Activated T-cell treated with anti-CD3 and anti-CD28 coated beads, Interleukin-2, amount 50 U/mL, for 24 hours (primary cell): ENCODE measurements at places on chromosomes 16 and 17.

GRCh38 chr17:40532520-40533253, 31.3 kb upstream of the TNS4 start:
- H3K4me3 ChIP-seq: peak overlapping the region; percentile 74
- peaks cover 3% of the 10 kb centered on the region for H3K36me3 ChIP-seq
- peak; percentile 30 for DNase-seq
- no peaks in the 10 kb centered on the region for H3K27me3 ChIP-seq
- H3K4me1 ChIP-seq: peaks cover 90% of the 10 kb centered on the region

GRCh38 chr17:44844390-44844830, 3.3 kb upstream of the HIGD1B start:
- DNase-seq: no peak
- no peaks in the 10 kb centered on the region for H3K27me3 ChIP-seq
- H3K4me1 ChIP-seq: peaks cover 6% of the 10 kb centered on the region
- H3K27ac ChIP-seq: no peak overlapping the region
- H3K36me3 ChIP-seq: peaks cover 13% of the 10 kb centered on the region

DNA sequence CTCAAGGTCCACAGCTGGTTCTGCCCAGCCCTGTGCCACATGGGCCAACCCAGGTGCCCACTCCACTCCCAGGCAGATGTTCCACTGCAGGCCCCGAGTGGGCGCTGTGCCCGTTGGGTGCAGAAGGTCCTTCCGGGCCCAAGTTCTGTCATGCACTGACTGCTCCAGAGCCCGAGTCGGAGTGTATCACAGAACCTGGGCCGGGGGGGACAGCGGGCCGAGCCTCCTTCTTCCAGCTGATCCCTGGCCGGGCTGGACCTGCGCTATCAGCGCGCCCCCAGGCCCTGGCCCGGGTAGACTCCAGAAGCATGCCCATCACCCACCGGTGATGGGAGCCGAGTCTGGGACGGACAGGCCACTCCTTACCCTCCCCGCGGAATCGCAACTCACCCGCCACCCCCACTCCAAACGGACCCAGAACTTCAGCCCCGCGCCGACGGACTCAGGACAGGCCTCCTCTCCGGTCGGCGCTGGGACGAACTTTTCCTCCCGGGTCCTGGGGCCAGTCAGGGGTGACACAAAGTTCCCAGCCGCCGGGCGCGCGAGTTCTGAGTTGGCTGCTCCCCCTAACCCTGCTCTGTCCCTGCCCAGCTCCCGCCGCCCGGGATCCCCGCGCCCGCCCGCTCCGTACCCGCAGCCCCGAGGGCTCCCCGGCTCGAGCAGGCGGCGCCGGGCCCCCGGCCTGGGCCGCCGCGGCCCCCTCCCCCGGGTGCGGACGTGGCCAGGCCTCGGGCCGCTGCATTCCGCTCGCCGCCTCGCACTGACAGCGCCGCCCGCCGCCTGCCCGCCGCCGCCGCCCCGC, at the start of gene COPZ2:
TSS of gene COPZ2 (minus strand) at position 762 of the 802 bp plus-strand sequence. CDS start at position 742, 20 bp downstream.
- peak; percentile 75 for DNase-seq
- H3K27me3 ChIP-seq: peaks cover 50% of the 10 kb centered on the region
- peak within 1 kb of the TSS; percentile 74 for H3K27ac ChIP-seq
- no peaks in the 10 kb centered on the region for H3K36me3 ChIP-seq

DNA sequence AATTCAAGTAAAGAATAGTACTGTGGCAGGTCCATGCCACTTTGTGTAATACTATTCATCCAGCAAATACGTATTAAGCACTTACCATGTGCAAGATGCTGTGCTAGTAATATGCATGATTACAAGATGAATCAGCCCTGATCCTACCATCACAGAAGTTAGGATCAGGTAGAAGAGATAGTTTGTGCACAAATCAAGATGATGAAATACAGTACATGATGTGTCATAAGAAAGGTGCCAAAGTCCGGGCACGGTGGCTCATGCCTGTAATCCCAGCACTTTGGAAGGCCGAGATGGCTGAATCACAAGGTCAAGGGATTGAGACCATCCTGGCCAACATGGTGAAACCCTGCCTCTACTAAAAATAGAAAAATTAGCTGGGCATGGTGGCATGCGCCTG, 10.9 kb downstream of the COG4 start:
- DNase-seq: no peak
- H3K36me3 ChIP-seq: peaks cover 75% of the 10 kb centered on the region
- no peak overlapping the region for H3K27ac ChIP-seq

DNA sequence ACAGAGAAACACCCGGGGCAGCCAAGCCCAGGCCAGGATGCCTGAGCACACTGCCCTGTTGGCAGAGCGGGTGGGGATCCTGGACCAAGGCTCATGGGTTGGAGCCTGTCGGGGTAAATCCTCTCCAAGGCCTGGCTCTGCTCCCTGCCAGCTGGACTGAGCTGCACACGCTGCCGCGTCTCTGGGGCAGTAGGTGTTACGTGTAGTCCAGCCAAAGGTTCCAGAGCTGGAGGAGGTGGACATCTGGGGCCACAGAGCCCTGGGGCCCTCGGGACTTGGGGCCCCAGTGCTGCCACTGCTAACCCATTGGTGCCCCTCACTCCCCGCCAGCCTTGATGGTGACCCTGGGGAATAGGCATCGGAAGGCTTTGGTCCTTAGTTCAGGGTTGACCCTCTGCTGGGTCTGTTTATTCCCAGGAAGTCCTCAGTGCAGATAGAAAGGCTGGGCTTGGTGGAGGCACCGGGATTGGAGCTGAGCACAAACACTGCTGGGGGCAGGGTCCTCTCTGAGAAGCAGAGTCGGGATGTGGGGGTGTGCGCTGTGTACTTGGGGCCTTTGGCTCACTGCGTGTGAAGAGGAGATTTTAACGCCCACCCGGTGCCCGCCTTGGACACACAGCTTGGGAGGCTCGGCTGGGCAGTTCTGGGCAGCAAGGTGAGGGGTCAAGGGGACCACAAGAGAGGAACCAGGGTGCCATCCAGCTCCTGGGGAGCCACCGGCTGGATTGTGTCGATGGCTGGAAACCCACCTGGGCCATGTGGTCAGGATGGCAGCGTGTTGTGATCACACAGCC, 16.3 kb upstream of the CBX4 start:
- no peak overlapping the region for H3K4me3 ChIP-seq
- no peaks in the 10 kb centered on the region for H3K36me3 ChIP-seq
- no peak for DNase-seq
- no peak overlapping the region for H3K27ac ChIP-seq
- H3K4me1 ChIP-seq: peaks cover 8% of the 10 kb centered on the region

DNA sequence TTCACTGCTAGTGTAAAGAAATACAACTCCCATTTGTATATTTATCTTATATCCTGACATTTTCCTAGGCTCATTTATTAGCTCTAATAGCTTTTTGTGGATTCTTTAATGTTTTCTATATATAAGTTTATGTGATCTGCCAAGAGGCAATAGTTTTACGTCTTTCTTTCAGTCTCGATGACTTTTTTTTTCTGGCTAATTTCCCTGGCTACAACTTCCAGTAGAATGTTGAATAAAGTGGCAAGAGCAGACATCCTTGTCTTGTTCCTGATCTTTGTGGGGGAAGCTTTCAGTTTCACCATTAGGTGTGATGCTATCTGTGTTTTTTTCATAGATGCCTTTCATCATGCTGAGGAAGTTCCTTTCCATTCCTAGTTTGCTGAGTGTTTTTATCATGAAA, 43.9 kb upstream of the ABCA3 start:
- H3K36me3 ChIP-seq: no peaks in the 10 kb centered on the region
- H3K27ac ChIP-seq: no peak overlapping the region
- H3K4me1 ChIP-seq: no peaks in the 10 kb centered on the region
- DNase-seq: no peak
- H3K27me3 ChIP-seq: peaks cover 7% of the 10 kb centered on the region
- no peak overlapping the region for H3K4me3 ChIP-seq

- DNase-seq: peak; percentile 43
- H3K36me3 ChIP-seq: no peaks in the 10 kb centered on the region
- no peaks in the 10 kb centered on the region for H3K27me3 ChIP-seq
- H3K4me3 ChIP-seq: no peak overlapping the region
Observed at GRCh38 chr16:85017151-85017550, 5.8 kb upstream of the ZDHHC7 start.

DNA sequence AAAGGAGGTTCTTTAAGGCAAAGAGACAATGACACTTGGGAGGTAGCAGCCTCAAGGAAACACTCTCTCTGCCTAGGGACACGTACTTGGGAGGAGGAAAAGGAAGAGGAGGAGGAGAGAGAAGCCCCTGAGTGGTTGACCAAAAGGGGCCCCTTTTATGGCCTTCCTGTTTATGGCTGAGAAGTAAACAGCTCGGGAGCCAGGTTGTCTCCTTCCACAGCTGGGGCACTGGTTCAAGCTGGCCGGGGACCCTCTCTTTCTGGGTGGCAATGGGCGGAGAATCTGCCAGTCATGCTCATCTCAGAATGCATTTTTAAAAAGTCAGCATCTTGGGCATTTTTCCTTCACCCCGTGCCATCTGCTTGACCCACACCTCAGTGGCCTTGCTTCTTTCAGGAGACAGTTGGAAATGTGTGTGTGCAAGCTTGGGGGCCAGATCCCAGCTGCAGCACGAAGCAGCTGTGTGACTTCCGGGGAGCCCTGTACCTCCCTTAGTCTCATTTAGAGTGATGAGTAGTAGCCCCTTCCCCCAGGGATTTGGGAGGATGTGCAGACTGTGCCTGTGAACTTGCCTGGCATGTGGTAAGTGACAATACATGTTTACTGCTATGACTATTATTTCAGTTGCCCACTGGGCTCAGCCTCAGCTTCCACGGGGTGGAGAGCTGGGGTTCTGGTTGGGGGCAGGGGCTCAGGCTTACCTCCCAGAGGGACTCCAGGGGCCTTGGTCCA, 33.8 kb upstream of the SALL1 start:
- H3K27me3 ChIP-seq: no peaks in the 10 kb centered on the region
- H3K4me1 ChIP-seq: no peaks in the 10 kb centered on the region
- H3K36me3 ChIP-seq: no peaks in the 10 kb centered on the region
- H3K4me3 ChIP-seq: no peak overlapping the region
- DNase-seq: no peak

DNA sequence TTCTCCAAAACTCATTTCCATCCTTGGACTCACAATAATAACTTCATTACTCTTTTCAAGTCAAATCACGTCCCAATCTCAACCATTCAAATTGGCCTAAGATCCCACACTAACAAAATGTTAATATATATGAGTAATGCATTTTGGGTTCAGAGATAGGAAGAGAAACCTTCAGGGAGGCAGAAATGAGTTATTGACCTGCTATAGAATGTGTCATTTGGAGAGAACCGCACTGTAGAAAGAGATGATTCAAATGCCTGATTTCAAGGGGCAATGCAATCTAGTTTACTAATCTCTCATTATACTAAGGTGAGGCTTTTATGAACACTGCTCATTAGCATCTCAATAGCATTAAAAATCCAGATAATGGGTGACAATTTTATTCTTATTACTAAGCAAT, 1595.0 kb upstream of the GOT2 start:
- no peaks in the 10 kb centered on the region for H3K4me1 ChIP-seq
- DNase-seq: no peak
- no peaks in the 10 kb centered on the region for H3K36me3 ChIP-seq
- no peaks in the 10 kb centered on the region for H3K27me3 ChIP-seq

DNA sequence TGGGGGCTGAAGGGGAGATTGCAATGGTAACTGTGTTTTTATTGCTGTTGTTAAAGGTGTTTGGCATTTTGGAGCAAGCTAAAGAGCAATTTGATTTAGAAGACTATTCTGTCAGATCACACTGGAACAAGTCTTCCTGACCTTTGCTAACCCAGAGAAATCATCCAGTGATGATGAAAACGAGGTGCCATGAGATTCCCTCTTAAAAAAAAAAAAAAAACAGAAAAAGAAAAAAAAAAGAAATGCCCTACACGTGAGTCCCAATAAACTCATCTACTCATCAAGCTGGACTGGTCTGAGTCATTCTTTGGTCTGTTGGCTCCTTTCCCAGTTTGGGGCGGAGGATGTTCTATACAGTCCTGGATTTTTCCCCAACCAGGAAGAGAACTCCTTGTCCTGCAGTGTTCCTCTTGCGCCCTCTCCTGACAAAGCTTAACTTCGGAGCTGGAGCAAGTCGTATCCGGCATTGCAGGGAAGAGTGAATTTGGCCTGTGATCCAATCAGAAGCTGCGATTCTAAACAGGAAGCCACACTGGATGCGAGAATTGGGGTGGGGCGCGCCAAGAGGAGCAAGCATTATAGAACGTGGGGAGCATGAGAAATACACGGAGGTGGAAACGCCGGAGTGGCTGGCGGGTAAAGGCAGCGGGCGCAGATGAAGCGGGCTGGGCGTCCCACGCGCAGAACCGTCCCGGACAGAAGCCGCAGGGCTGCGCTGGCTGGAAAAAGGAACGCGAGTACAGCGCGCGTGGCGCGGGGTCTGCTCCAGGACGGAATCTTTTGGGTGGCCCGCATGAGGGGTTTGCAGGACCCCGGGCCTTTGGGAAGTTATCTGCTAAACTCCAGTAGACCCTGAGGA, 22.4 kb upstream of the CRYM start:
- peaks cover 2% of the 10 kb centered on the region for H3K36me3 ChIP-seq
- DNase-seq: peak; percentile 64
- peak overlapping the region; percentile 77 for H3K4me3 ChIP-seq
- peak overlapping the region; percentile 24 for H3K27ac ChIP-seq

DNA sequence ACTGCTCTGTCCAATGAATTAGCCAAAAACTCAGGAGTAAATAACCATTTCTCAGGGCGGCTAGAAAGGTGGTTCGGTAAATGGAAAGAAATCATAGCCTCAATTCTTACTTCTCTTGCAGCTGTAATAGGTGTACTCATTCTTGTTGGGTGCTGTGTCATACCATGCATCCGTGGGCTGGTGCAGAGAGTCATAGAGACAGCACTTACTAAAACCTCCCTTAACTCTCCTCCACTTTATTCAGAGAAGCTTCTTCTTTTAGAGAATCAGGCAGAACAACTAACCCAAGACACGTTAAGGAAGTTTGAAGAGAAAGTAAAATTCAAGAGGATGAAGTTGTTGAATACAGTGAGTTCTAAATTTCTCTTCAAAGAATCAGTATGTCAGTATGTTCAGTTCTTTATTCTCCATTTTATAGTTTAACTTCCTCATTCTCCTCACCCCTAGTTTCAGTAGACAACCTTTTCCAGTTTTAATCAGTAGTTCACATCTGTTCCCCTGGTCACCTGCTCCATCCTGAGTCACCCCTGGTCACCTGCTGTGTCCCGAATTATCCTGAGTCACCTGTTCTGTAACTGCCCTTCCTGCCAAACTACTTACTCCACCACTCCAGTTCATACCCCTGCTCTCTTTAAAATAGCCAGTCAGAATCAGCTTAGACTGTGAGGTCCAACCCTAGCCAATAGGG, 85.9 kb downstream of the EMP2 start:
- no peak overlapping the region for H3K27ac ChIP-seq
- no peaks in the 10 kb centered on the region for H3K27me3 ChIP-seq
- no peaks in the 10 kb centered on the region for H3K4me1 ChIP-seq
- H3K4me3 ChIP-seq: no peak overlapping the region
